ENCODE measurements at places on chromosomes 2 and 18.

DNA sequence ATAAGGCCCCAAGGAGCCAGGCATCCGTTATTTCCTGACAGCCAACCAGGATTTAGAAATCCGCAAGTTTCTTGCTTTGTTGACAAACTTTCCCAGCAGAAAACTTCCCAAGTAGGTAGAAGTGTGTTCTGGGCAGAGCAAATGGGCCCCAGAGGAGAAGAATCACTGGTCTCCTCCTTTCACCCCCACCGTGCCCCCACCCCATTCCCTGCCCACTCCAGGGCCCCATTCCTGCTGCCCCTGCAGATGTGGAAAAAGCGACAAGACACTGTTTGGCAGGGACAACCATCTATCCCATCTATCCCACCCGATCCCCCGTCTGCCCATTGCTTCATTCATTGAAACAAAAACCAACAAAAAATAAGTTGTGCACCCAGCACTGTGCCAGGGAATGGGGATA, 10.2 kb upstream of the FAHD2A start:
- DNase-seq = no peak

GRCh38 chr2:113228991-113229716, 49.6 kb downstream of the PAX8 start:
- DNase-seq = peak; percentile 76

DNA sequence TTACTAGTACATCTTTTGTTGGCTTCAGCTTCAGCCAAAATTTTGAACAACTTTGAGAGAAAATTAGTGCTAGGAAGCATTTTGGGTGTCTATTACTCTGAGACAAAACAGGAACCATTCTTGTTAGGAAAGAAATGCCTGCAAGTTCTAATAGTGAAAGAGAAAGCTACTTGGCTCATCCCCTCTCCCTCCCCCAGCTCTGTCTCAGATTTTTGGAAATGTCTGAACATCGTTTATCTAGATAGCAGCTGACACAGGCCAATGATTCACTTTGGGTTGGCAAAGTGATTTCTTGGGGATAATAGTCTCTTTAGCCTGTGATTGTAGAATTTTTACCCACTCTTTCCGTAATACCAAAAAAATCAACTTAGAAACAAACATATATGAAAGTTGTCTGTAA, 42.3 kb upstream of the PTPRM start:
- no peak for DNase-seq

DNA sequence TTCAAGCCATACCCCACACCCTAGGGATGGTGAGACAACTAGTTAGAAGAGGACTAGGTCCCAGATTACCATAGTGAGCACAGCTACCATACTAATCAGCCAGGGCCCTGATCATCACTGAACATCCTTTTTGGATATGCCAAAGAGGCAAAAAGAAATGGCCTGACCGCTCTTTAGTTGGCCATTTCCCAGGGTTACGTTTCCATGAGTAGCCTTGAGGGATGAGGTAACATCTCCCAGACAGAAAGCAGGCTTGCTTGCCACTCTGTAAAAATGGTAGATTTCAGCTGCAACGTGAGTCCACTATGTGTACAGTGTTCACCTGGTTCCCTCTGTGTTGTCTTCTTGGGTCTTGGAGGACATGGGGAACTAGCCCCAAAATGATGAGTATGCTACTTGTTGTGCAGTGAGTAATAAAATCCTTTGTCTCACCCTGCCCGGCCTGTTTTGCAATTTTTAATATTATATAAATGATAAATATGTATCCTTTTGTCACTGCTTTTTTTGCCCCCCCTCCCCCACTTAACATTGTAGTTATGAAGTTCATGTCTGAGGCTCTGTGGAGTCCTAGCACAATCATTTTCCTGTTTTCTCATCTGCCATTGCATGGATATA, 8.9 kb upstream of the GALM start:
- DNase-seq = no peak

GRCh38 chr2:173239644-173240043, 115.0 kb upstream of the CDCA7 start:
- DNase-seq = no peak

DNA sequence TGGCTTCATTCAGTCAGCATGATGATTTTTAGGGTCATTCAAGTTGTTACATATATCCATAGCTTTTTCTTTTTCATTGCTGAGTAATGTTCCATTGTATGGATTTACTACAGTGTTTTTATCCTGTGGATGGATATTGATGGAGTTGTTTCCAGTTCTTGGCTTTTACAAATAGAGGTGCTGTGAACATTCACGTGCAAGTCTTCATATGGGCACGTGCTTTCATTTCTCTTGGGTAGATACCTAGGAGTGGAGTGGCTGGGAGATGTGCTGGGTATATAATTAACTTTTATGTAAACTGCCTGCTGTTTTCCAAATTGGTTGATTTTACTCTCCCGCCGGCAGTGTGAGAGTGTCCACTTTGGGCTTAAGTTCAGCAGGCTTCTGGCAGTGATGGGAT, 16.5 kb downstream of the AGAP1 start:
- no peak for DNase-seq

All from trophoblast cell (in vitro differentiated cells and primary cell).